ENCODE measurements at places on chromosomes 1 and 21. TPM values are rescaled to one million over a fixed set of nuclear protein-coding genes. Genes with fewer than 3 reads are reported as not detected.

- peaks cover 88% of the 10 kb centered on the region for H3K27me3 ChIP-seq
- no peaks in the 10 kb centered on the region for H3K36me3 ChIP-seq
- no peak overlapping the region for H3K4me3 ChIP-seq
- H3K27ac ChIP-seq, result no peak overlapping the region
Measured at GRCh38 chr1:34925730-34926129, 3.7 kb downstream of the DLGAP3 start.

Gene NTNG1
- 1.5 TPM for total RNA-seq

GRCh38 chr1:26856604-26857469 lies 6.1 kb upstream of the SFN start:
- no peaks in the 10 kb centered on the region for H3K27me3 ChIP-seq
- DNase-seq, result no peak
- H3K4me3 ChIP-seq, result no peak overlapping the region

Gene CLCA4
- total RNA-seq, result not detected

DNA sequence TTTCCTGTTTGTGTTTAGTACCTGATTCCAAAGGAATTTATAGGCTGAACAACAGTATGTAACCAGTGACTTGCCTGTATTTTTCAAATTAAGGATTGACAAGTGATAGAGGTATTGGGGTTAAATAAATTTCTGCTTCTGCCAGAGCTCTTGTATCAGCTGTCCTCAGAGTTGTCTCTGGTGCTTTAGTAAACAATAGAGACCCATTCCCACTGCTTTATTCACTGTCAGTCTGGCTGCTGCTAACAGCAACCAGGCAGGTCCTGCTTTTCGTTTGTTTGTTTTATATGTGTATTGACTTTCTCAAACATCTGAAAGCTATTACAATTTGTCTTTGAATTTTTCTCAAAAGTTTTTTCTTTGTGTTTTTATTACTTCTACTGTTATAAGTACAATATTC lies 76.1 kb downstream of the OLFM3 start:
- H3K27me3 ChIP-seq, result no peaks in the 10 kb centered on the region
- H3K4me3 ChIP-seq, result no peak overlapping the region
- no peaks in the 10 kb centered on the region for H3K36me3 ChIP-seq
- no peak overlapping the region for H3K27ac ChIP-seq
- no peaks in the 10 kb centered on the region for H3K4me1 ChIP-seq

DNA sequence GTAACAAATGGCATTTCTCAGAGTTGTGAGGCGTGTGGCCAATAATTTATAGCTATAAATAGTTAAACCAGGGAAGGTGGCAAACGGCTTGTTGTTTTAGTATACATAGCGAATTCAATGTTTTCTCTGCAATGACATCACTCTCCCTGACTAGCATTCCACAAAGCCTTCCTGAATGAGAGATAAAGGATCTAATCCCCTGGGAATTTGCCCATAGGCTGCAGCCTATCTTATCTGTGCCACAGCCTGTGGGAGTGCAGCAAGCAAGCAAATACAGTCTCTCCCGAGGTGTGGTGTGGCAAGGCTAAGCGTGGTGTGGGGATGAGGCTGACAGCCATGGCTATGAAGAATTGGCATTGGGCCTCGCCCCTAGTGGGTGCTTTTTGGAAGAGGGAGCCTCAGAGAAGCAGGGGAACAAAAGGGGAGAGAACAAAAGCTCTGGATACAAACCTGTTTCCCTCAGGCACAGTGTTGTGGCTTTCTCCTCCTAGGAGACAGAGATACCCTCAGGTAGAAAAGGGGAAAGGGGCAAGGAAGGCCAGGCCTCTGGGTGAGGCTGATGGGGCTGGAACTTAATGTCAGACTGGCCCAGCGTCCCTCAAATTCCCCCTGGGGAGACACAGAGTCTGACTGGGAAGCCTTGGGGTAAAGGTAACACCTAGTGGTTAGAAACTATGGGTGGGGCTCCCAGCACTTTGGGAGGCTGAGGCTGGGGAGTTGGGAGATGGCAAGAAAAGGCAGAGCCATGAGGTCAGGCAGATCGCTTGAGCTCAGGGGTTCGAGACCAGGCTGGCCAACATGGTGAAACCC lies 8.9 kb downstream of the TAGLN2 start:
- H3K36me3 ChIP-seq, result peaks cover 70% of the 10 kb centered on the region
- peaks cover 84% of the 10 kb centered on the region for H3K4me1 ChIP-seq
- peak; percentile 50 for DNase-seq
- H3K4me3 ChIP-seq, result peak overlapping the region; percentile 17
- no peaks in the 10 kb centered on the region for H3K27me3 ChIP-seq
- peak overlapping the region; percentile 61 for H3K27ac ChIP-seq

Gene INSRR
- not detected for total RNA-seq

DNA sequence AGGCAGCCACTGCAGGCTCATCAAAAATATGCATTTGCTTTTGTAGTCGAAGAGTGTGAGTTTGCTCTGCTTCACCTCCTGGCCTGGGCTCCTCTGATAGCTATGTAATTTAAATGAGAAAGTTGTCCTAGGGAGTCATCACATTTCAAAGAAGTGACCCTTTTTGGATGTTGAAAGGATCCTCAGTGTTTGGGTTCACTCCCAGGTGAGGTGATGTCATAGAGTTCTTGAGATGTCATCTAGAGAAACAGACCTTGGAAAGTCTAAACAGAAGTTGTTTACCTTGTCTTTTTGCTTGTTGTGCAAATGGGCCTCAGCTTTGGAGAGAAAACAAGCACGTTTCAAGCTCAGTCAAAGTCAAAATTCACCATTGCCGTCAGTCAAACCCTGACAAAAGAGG lies 92.0 kb upstream of the BARHL2 start:
- H3K4me3 ChIP-seq, result no peak overlapping the region
- H3K27me3 ChIP-seq, result peaks cover 2% of the 10 kb centered on the region
- H3K36me3 ChIP-seq, result no peaks in the 10 kb centered on the region

DNA sequence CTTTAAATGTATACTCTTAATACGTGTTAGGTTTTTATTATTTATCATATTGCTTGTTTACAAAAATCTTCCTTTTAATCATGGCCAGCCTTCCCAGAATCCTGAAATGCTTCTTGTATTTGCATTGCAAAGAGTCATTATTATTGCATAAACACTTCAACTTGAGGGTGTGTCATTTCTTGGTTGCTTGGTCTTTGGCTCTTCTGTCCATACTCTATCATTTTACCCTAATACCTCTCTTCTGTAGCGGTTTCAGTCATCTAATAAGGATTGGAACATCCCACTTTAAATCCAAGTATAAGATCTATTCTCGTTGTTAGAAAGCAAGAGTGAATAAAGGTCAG lies 200.6 kb upstream of the CACYBP start:
- no peak overlapping the region for H3K4me3 ChIP-seq
- H3K36me3 ChIP-seq, result no peaks in the 10 kb centered on the region
- no peaks in the 10 kb centered on the region for H3K27me3 ChIP-seq
- peaks cover 15% of the 10 kb centered on the region for H3K4me1 ChIP-seq

DNA sequence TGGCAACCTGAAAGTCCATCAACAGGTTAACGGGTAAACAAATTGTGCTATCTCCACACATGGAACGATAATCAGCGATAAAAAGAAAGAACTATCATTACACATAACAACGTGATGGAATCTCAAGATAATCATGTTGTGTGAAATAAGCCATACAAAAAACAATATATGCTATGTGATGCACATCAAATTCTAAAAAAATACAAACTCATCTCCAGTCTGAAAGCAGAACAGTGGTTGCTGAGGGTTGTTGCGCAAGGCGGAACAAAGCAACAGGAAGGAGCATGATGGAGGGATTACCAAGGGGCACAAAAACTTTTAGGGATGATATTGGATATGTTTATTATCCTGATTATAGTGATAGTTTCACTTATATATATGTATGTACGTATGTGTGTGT lies 324.8 kb downstream of the VAV3 start:
- DNase-seq, result no peak
- no peaks in the 10 kb centered on the region for H3K27me3 ChIP-seq
- no peak overlapping the region for H3K27ac ChIP-seq
- H3K36me3 ChIP-seq, result peaks cover 18% of the 10 kb centered on the region

DNA sequence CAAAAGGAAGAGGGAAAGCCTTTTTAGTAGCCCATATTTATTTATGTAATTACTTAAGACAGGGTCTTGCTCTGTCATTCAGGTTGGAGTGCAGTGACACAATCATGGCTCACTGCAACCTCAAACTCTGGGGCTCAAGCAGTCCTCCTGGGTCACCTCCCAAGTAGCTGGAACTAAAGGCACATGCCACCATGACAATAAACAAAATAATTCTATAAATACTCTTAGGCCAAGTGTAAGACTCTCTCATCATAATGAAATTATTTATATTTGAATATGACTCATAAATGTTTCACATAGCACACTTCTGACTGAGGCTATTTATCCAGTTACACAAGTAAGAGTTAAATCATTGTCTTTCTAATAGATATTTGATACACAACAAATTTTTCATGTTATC lies 314.7 kb downstream of the AMY1C start:
- no peaks in the 10 kb centered on the region for H3K27me3 ChIP-seq
- H3K4me1 ChIP-seq, result no peaks in the 10 kb centered on the region
- H3K27ac ChIP-seq, result no peak overlapping the region

GRCh38 chr1:158117854-158118704 lies 62.6 kb upstream of the CD1D start:
- no peak overlapping the region for H3K27ac ChIP-seq
- H3K4me1 ChIP-seq, result peaks cover 10% of the 10 kb centered on the region
- DNase-seq, result peak; percentile 52
- H3K27me3 ChIP-seq, result peaks cover 27% of the 10 kb centered on the region

GRCh38 chr1:22334860-22335550 lies 116.6 kb upstream of the ZBTB40 start:
- H3K36me3 ChIP-seq, result no peaks in the 10 kb centered on the region
- no peak for DNase-seq
- H3K27ac ChIP-seq, result no peak overlapping the region
- H3K4me3 ChIP-seq, result no peak overlapping the region
- no peaks in the 10 kb centered on the region for H3K4me1 ChIP-seq

DNA sequence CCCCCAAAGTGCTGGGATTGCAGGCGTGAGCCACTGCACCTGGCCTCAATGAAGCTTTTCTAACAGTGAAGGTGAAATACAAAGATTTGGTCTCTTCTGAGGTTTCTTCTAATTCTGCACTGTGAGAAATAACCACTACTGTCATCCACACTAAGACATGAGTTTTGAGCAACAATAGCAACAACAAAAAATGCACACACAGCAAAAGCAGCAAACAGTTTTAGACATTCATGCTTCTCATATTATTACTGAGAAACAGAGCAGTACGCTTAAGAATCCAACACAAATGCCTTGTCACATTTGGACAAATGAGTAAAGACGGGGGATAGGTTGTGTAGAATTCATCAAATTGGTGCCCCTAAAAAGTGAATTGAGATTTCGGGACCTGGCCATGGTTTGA lies 116.4 kb downstream of the SIM2 start:
- H3K4me3 ChIP-seq, result no peak overlapping the region
- no peaks in the 10 kb centered on the region for H3K27me3 ChIP-seq
- H3K27ac ChIP-seq, result no peak overlapping the region
- H3K36me3 ChIP-seq, result no peaks in the 10 kb centered on the region
- no peaks in the 10 kb centered on the region for H3K4me1 ChIP-seq

Gene KLF17
- not detected for total RNA-seq

- H3K27ac ChIP-seq, result no peak overlapping the region
- H3K4me1 ChIP-seq, result no peaks in the 10 kb centered on the region
- DNase-seq, result no peak
- H3K36me3 ChIP-seq, result no peaks in the 10 kb centered on the region
Measured at GRCh38 chr1:71592646-71593274, 511.9 kb upstream of the ZRANB2 start.

DNA sequence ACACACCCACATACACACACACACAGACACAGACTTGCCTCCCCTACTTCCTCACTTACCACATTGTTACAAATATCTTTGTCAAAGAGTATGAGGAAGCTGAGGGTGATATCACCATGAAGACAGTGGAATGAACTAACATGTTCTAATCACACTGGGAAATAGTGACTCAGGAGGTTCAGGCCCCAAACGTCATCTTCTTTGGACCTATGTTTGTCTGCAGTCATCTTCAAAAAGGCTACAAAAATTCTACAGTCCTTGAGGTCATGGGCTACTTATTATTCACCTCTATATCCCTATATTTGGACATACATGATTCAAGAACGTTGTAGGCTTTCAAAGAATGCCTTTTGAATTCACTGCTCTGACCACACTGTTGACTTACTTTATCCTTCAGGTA lies 2.1 kb upstream of the LCE2C start:
- no peak overlapping the region for H3K27ac ChIP-seq
- peaks cover 96% of the 10 kb centered on the region for H3K27me3 ChIP-seq
- no peak overlapping the region for H3K4me3 ChIP-seq
- H3K4me1 ChIP-seq, result no peaks in the 10 kb centered on the region
- no peak for DNase-seq

DNA sequence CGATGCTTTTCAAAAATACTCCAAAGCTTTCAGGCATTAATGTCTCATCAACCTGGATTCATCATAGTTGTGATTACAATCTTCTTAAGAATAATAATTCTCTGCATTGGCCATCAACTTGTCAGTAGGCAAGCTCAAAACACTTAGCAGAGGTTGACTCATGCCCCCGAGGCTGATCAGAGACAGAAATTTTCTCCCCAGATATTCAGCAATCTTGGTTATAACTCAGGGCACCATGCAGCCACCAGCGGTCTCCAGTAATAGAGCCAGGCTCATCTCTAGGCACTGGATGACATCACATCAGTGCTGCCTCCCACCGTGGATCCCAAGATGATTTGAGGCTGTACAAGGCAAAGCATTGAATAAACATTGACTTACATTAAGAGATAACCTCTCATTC lies 14.3 kb upstream of the IFFO2 start:
- no peaks in the 10 kb centered on the region for H3K4me1 ChIP-seq
- H3K27me3 ChIP-seq, result no peaks in the 10 kb centered on the region
- no peak for DNase-seq
- H3K27ac ChIP-seq, result no peak overlapping the region

GRCh38 chr1:72105201-72105600 lies 177.1 kb downstream of the NEGR1 start:
- no peaks in the 10 kb centered on the region for H3K36me3 ChIP-seq
- no peak for DNase-seq
- H3K27ac ChIP-seq, result no peak overlapping the region
- no peaks in the 10 kb centered on the region for H3K27me3 ChIP-seq

Gene AIRE
- total RNA-seq, result not detected

GRCh38 chr1:164969253-164969652 lies 387.3 kb downstream of the LMX1A start:
- no peaks in the 10 kb centered on the region for H3K27me3 ChIP-seq
- H3K36me3 ChIP-seq, result no peaks in the 10 kb centered on the region
- H3K4me1 ChIP-seq, result no peaks in the 10 kb centered on the region
- H3K4me3 ChIP-seq, result no peak overlapping the region
- no peak overlapping the region for H3K27ac ChIP-seq

Gene PPIAL4G
- total RNA-seq, result not detected

GRCh38 chr1:28644494-28644893 lies 1.6 kb upstream of the TAF12 start:
- peaks cover 33% of the 10 kb centered on the region for H3K4me1 ChIP-seq
- peak overlapping the region; percentile 96 for H3K4me3 ChIP-seq
- no peak for DNase-seq
- H3K36me3 ChIP-seq, result peaks cover 46% of the 10 kb centered on the region

GRCh38 chr21:42543106-42543847 lies 29.6 kb downstream of the SLC37A1 start:
- no peaks in the 10 kb centered on the region for H3K27me3 ChIP-seq
- H3K4me3 ChIP-seq, result no peak overlapping the region
- H3K4me1 ChIP-seq, result no peaks in the 10 kb centered on the region
- no peak overlapping the region for H3K27ac ChIP-seq
- DNase-seq, result no peak

- no peak overlapping the region for H3K27ac ChIP-seq
- H3K4me1 ChIP-seq, result peaks cover 30% of the 10 kb centered on the region
- peak; percentile 53 for DNase-seq
- no peak overlapping the region for H3K4me3 ChIP-seq
- H3K27me3 ChIP-seq, result no peaks in the 10 kb centered on the region
- no peaks in the 10 kb centered on the region for H3K36me3 ChIP-seq
Measured at GRCh38 chr1:115112496-115113375, 23.4 kb upstream of the TSPAN2 start.

GRCh38 chr1:204261266-204261665 lies 47.5 kb upstream of the GOLT1A start:
- H3K4me1 ChIP-seq, result peaks cover 3% of the 10 kb centered on the region
- no peak for DNase-seq
- peaks cover 58% of the 10 kb centered on the region for H3K36me3 ChIP-seq
- H3K27ac ChIP-seq, result no peak overlapping the region
- no peaks in the 10 kb centered on the region for H3K27me3 ChIP-seq
